Right forelimb (tissue), 1 donor: ENCODE measurements at places on chromosomes 4 and X.

GRCh38 chr4:38101563-38101962 lies 141.4 kb downstream of the PTTG2 start:
- no peak for DNase-seq

- no peak for DNase-seq
These were observed 486.7 kb upstream of the MAGEB2 start for GRCh38 chrX:29728639-29729038.

GRCh38 chr4:141957416-141957815 lies 321.0 kb downstream of the IL15 start:
- DNase-seq: no peak

GRCh38 chr4:155566354-155566753 lies 100.3 kb upstream of the GUCY1A1 start:
- no peak for DNase-seq

DNA sequence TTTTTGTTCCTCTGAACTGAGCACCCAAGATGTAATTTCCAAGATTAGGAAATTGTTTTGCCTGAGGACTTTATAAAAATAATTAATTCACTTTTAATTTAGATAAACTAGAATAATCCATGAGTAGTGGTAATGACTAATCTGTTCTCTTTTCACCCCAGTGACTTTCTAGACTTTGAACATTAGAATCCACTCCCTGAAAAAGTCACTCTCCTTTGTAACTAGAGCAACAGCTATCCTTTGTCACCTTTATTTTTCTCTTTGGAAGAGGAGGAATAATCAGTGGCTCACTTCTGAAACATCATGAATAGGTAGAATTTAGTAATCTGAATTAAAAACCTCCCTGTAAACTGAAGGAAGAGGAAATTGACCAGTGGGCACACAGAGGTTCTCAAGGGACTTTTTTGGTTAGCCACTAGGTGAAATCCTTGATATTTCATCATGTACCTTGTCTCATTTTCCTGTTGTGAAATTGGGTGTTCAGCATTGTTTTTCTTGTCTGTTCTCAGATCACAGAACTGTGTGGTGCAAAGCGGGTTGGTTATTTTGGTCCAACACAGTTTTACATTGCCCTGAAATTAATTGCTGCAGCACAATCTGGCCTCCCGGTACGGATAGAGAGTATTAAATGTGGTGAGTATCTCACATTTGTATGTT lies 59.4 kb downstream of the REPS2 start:
- no peak for DNase-seq

- no peak for DNase-seq
These were observed 440.3 kb upstream of the AADAT start for GRCh38 chr4:170529748-170530722.
